ENCODE measurements at places on chromosomes 1 and 21.

DNA sequence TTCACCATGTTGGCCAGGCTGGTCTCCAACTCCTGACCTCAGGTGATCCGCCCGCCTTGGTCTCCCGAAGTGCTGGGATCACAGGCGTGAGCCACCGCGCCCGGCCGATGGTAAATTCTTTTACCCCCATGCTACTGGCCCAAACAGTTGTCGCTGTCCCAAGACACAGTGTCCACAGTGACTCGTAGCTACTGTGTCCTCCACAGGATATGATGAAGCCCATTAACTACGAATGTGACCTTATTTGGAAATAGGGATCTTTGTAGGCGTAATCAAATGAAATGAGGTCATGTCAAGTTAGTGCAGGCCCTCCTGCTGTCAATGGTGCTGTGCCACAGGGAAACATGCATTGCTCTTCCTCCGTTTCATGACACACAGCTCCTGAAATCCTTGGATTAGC, 8.5 kb downstream of the FNDC10 start:
- no peak for DNase-seq

GRCh38 chr1:31593770-31594632, 17.7 kb downstream of the TINAGL1 start:
- DNase-seq: peak; percentile 83

- no peak for DNase-seq
Observed at GRCh38 chr1:102782144-102782543, 326.2 kb downstream of the COL11A1 start.

DNA sequence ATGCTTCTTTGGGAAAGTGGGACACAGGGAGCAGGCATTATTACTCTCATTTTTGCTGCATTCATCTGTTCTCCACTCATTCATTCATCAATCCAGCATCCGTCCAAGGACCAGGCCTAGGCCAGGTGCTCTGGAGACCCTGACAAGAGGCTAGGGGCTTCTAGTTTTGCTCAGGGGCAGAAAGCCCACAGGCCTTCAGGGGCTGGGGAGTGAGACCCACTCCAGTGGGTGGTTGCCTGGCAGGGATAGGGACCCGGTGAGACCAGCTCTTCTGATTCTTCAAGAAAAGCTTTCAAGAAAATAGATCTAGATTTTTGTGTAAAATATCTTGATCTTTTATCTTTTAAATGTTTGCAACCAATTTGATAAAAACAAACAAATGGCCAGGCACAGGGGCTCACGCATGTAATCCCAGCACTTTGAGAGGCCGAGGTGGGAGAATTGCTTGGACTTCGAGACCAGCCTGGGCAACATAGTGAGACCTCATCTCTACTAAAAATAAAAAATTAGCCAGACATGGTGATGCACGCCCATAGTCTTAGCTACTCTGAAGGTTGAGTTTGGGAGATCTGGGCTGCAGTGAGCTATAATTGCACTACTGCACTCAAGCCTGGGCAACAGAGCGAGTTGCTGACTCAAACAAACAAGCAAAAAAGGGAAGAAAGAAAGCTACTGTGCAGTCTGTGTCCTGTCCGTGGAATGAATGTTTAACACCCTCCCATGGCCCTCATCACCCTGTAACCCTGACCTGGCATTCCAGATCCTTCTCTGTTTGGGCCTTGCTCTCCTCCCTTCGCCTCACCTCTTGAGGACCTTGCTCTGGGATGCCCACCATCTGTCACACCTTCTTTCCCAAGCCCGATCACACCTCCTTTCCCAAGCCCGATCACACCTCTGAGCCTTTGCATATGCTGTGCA, 17.3 kb upstream of the LRP8 start:
- peak; percentile 20 for DNase-seq

DNA sequence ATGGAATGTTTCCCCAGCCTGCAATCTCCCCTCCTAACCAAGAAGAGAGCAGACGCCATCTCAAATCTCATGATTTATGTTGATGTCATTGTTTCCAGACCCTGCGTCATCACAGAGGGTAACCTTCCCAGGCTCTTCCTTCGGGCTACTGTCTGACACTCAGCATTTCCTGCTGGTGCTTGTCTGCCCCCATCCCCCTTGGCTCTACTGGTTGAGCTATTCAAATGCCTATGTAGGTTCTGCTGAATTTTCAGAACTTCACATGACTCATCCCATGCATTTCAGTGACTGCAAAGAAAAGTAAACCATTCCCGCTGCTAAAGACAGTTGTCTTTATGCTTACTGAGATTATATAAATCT, 24.8 kb upstream of the ITPKB start:
- DNase-seq: peak; percentile 21

- no peak for DNase-seq
Observed at GRCh38 chr1:79737193-79737592, 730.7 kb upstream of the ADGRL4 start.

- DNase-seq: no peak
Observed at GRCh38 chr21:38714999-38715398, 90.7 kb upstream of the ETS2 start.

DNA sequence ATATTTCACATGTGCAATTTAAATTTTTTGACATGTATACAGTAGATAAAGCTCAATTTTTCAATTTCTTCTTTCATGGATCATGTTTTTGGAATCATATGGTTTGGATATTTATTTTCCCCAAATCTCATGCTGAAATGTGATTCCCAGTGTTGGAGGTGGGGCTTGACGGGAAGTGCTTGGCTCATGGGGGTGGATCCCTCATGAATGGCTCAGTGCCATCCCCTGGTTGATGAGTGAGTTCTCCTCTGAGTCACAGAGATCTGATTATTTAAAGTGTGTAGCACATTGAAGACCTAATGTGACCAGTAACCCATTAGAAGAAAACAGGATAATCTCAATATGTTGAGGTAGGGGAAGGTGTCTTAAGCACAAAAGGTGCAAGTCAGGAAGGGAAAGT, 9.1 kb upstream of the IFI16 start:
- DNase-seq: peak; percentile 51

DNA sequence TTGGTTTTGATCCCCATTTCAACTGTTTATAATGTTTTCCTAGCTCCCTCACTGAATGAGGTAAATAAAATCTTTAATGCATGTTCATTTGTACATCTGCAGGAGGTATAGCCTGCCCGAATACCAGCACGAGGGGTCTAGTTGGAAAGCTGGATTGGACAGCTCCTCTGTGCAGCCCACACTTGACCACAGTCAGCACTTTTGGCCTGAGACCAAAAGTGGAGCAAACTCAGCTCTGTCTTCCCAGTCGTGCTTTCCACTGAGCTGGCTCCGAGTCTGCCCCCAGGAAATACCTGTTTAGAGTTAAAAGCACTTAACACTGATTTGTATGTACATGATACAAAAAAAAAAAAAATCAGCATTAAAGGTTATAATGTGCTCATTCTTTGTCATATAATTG, 224.4 kb downstream of the DSCAM start:
- peak; percentile 20 for DNase-seq

- no peak for DNase-seq
Observed at GRCh38 chr1:165289556-165289955, 67.0 kb downstream of the LMX1A start.

GRCh38 chr1:230281556-230281955, 144.6 kb downstream of the PGBD5 start:
- peak; percentile 27 for DNase-seq

DNA sequence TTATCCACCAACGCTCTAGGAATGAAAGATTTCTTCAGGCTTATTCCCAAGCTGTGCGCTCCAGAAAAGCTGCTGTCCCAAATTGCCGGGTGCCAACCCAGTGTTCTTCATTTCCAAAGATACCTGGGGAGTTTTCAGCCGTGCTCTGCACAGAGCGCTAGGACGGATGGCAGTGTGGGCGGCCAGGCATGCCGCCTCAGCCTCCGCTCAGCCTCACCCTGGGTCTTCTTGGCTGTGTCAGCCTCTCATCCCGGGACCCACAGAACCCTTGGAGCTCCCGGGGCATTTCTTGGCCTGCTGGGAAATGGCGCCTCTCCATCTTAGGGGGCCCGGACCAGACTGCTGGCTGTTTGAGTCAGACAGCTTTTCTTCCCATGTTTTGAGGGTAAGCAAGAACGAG, 116.9 kb upstream of the SLC25A33 start:
- DNase-seq: no peak

GRCh38 chr1:89929467-89930063, 65.3 kb upstream of the ZNF326 start:
- no peak for DNase-seq

- no peak for DNase-seq
Observed at GRCh38 chr1:202167708-202168415, 7.5 kb upstream of the PTPN7 start.

- no peak for DNase-seq
Observed at GRCh38 chr1:55428231-55428630, 213.1 kb upstream of the USP24 start.

DNA sequence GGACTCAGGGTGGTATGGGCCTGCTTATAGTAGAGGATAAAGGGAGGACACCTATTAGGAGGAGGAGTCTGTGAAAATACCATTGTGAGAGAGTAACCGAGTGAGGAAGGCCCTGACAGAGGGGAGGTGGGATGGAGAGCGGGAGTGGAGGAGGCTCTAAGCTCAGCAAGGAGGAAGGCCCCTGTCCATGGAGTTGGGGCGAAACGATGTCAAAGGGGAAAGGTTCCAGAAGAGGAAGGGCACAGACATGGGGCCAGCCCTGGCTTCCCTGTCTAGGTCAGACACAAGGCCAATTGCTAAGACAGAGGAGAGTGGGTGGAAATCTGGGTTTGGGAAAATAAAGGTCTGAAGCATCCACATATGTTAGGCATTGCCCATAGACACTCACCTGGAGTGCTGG, 44.2 kb downstream of the ELK4 start:
- no peak for DNase-seq

DNA sequence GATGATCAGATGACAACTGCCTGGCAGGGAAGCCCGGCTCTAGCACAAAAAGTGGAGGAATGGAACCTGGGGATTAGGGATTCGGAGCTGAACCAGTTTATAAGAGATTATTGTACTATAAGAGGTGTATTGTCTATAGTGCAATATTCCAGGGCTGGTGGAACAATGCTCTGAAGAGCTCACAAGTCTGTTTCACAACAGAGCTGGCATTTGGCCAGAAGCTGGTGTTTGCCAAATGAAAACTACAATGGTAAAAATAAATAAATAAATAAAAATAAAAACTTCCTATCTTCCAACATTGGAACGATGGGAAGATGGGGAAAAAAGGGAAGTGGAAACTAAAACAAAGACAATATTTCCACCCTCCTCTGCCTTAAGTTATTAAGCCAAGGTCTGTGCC, 73.5 kb downstream of the CHODL start:
- DNase-seq: no peak

DNA sequence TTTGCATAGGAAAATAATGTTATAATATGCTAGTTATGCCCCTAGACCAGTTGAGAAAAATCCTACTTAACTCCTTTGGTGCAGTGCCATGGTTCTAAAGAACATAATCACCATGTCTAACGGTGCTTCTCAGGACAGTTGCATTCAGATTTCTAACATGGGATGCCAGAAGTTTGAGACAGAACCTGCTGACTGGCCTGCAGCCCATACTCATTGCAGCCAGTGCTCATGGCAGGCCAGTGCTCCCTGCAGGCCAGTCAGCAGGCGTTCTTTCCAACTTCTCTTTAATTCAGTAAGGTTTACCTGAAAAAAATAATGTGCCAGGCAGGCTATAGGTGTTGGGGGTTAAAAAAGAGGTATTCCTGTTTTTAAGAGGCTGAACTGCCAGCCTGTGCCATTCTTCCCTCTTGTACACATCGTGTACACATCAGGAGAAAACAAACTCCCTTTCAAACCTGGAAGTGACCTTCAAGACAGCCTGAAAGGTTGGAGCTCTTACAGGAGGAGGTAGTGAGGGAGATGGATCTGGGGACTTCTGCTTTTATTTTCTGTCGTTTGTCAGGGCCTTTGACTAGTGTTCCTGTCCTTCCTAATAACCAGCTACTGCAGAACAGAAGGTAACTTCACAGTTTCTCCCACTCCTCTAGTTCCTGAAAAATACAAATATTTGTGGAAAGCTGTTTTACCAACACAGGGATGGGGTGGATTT, 146.0 kb upstream of the MAGI3 start:
- DNase-seq: no peak

DNA sequence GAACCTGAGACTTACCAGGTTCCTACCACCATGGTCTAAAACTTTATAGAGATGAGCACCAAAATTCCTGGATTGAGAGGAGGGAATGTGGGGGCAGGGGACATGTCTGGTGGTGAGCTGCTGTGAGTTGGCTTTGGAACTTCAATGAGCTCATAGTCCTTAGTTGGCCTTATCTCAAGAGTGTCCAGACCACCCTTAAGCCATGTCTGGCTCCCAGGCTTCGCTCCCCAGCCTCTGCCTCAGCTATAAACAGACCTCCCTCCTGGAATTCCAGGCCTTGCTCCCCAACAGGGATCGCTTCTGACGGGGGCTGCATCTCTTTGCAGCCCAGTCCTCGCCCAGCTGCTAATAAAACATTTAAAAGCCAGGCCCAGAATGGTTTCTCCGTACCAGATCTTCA, 19.5 kb downstream of the ATF3 start:
- DNase-seq: no peak

DNA sequence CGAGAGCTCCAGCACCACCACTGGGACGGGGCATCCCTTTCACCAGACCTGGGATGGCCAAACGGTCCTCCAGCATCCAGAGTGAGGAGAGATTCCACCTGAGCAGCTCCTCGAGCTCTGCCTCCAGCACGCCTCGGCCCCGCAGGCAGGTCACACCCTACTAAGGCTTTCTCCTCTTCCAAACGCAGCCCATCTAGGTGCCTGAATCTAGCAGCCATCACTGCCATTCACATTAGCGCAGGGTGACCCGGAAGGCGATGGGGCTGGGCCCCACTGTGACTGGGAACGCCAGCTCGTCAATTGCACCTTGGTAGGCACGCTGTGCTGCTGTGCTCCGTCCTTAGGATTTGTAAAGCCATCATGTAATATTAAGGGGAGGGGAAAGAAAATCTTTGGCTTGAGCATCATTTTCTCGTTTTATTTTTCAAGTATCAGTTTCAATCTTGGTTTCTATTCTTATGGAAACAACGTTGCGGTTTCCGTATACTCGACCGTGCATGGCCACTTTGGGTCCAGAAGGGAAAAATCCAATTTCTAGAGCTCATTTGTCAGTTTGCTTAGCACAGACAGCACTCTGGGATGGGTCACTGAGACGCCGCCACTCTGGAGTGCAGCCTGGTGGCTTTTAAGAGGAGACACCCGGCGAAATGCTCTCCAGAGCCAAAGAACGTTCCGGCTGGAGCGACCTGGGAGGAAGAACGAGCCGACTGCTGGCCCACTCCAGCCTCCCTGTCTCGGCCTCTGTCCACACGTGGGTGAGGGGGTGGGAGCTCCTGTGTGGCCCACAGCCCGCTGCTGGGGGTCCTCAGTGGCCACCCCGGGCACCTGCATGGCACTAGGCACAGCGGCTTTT, 173.6 kb downstream of the PRDM16 start:
- no peak for DNase-seq
